ENCODE measurements at places on chromosomes 7 and 10.

DNA sequence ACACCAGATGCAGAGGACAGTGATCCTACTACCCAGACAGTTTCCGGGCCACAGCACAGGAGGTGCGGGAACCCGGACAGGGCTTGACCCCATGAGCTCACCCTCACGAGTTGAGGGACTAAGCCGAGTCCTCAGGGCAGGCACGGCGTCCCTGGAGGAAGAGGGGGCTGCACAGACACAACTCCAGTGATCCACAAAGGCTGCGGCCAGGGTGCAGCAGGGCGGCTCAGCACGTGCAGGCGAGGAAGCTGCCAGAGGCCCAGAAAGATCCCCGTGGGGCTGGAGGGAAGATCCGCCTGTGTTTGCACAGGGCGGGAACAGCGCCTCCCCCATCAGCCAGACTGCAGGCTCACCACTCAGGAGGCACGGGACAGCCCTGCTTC is 45.9 kb upstream of the TMEM72 start:
- DNase-seq, result no peak

DNA sequence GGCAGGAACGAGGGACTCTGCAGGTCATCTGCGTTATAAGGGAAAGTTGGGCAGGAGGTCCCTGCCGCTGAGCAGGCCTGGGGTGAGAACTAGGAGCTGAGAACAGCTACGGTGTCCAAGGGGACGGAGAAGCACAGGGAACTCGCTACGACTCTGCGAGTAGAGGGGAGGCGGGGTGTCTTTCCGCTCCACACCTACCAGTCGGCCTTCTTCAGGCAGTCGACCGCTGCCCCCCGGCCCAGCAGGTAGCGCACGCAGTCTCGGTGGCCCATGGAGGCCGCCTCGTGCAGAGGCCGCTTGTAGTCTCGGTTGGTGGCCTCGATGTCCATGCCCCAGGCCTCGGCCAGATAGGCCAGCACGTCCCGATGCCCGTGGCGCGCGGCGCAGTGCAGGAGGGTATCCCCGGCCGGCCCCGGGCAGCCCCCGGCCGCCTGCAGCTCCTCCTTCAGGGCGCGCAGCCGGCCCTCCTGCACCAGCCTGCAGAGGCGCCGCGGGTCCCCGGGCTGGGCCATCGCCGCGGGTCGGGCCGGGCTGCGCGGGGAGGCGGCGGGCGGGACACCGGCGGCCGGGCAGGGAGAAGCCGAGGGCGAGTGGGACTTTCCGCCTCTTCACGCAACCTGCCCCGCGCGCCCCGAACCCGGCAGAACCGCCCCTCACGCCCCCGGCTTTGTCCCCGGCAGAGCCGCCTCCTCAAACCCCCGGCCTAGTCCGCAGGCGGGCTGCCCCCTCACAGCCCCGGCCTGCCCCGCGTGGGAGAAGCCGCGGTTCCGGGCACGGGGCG is 660 bp downstream of the ANKRD16 start:
- no peak for DNase-seq

GRCh38 chr10:14639637-14640036 is 135.1 kb downstream of the FAM107B start:
- no peak for DNase-seq

- no peak for DNase-seq
Observed at GRCh38 chr7:95436407-95436806, 1.6 kb upstream of the PON2 start.

All from activated CD8-positive, alpha-beta memory T cell treated with anti-CD3 and anti-CD28 coated beads for 48 hours (primary cell).